Hair follicle dermal papilla cell (primary cell): ENCODE measurements at places on chromosomes 6 and 20. TPM values are rescaled to one million over a fixed set of nuclear protein-coding genes. Genes with fewer than 3 reads are reported as not detected.

SNAI1 gene
- total RNA-seq, result 3.1 and 3.5 TPM in 2 replicates

HUS1B gene
- 0.85 and 0.97 TPM in 2 replicates for total RNA-seq

PRRT1 gene
- 0.16 TPM in 1 of 2 replicates, not detected in the other for total RNA-seq

HLA-DQA2 gene
- not detected in 2 replicates for total RNA-seq

VSX1 gene
- not detected in 2 replicates for total RNA-seq

FKBP1A gene
- total RNA-seq, result 125 and 157 TPM in 2 replicates
